DMS53 (cell line): ENCODE measurements at places on chromosomes 4 and X.

DNA sequence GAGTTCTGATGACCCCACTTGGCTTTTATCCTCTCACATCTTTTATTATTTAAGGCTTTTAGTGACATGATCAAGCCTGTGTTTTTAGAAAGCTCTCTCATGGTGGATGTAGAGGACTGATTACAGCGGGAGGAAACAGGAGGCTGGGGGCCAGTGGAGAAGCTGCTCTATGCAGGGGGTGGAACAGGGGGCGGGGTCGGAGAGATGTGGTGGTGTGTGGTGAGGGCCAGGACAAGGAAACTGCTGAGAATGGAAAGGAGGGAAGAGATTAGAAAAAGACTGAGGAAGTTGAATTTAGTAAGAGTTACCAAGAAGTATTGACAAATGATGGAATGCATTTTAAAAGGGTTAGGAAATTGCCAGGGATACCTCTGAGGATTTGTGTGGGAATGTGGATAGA, 292.2 kb downstream of the ZIC3 start:
- DNase-seq, result no peak

DNA sequence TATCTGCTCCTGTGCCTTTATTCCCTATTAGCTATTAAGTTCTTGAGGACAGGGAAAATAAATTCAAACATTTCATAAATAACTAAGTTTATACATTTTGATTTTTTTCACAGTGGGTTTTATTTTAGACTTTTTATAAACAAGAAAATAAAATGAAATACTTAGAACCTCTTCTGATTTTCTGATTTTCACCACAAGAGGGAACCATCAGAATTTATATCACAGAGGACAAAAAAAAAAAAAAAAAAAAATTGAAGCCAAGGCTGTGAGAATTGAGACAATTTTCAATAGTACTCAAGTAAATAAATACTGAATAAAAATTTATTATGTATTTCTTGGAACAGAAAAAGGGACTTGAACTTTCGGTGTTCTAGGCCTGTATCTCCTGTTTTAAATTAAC, 288.1 kb downstream of the SH3BGRL start:
- peak; percentile 56 for DNase-seq

- no peak for DNase-seq
These were observed 8.9 kb downstream of the POLA1 start for GRCh38 chrX:24702362-24703184.

DNA sequence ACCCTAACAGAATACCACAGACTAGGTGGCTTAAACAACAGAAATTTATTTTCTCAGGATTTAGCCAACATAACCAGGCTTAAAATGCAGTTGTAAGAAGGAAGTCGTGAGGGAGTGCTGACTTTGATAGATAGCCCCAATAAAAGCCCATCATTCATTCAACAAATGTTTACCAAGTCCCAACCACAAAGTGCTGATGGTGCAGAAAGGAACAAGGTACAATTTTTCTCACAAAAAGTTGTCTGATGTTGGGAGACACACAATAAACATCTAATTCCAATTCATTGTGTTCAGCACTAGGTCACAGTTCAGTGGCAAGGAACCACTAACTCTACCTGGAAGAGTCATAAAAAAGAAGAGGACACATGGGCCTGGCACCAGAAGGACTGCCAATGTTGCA, 42.2 kb downstream of the AKAP4 start:
- DNase-seq, result no peak

DNA sequence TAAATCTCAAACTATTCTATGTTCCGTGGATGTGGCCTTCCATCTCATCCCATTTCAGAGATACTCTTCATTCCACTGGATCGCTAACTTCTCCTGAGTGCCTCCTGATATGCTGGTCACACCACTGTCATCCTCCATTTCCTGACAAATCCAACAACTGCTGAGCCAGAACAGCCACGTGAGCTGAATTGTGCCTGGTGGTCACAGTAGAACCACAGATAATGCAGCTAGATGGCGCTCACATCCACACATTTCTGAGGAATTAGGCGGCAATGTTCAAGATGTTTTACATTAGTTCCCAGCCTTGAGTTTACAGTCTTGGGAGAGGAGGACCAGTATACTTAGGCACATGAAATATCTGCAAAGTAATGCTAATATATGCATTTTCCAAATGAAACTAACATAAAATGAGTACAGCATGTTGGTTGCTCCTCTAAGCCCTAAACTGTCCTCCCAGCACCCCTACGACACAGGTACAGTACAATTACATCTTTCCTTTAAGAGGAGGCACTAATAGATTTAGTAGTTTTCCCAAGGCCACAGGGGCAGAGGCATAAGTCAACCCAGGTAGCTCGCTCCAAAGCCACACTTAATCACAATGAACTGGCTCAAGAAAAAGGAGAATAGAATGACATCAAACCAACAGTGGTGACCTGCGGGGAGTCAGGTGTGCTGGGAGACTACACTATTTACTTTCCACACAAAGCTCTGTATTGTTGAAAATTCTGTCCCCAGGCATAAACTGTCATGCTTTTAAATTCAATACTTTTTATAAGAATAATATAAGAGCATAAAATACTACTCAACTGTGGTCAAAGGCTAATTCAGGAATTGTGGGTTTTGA, 134.2 kb downstream of the CHIC2 start:
- peak; percentile 83 for DNase-seq

GRCh38 chr4:7526929-7527535, 92.3 kb upstream of the PSAPL1 start:
- no peak for DNase-seq

DNA sequence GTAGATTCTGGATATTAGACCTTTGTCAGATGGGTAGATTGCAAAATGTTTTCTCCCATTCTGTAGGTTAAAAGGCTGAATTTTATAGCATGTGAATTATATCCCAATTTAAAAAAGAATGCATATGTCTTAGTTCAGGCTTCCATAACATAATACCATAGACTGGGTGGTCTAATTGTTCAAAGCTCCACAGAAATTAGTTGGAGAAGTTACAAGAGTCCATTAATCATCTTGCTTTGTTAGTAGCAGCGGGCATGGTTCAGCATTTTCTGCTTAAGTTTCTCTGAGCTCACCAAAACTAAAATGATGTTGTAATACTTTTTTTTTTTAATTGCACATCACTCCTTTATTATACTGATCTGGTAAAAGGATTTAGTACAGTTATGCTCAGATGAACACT, 1.8 kb downstream of the PGAM4 start:
- DNase-seq, result no peak

GRCh38 chr4:98352396-98352795, 91.2 kb downstream of the RAP1GDS1 start:
- DNase-seq, result no peak

- DNase-seq, result no peak
These were observed 100.9 kb downstream of the SLC34A2 start for GRCh38 chr4:25756503-25756902.

GRCh38 chrX:69506617-69507499, 2.7 kb downstream of the NALF2 start:
- DNase-seq, result peak; percentile 7

DNA sequence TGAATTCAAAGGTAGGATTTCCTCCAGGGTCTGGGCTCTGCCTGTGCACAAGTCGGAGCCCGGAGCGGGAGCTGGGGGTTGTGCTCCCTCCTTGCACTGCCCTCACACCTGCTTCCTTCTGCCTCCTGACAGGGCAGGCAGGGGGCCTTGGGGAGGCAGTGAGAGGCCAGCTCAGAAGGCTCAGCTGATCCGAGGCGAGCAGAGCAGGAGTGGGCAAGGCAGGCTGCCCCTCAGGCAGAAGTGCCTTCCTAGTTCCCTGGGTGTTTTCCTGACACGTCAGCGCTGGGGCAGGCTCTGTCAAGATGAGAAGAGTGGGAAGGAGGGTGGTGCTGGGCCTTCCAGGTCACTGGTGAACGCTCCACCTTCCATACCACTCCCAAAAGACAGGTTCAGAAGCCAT, 5.5 kb upstream of the IRAK1 start:
- no peak for DNase-seq

- no peak for DNase-seq
These were observed 223.3 kb upstream of the MAGEB2 start for GRCh38 chrX:29992083-29992482.

- peak; percentile 81 for DNase-seq
These were observed 10.4 kb downstream of the AFP start for GRCh38 chr4:73446336-73446938.

DNA sequence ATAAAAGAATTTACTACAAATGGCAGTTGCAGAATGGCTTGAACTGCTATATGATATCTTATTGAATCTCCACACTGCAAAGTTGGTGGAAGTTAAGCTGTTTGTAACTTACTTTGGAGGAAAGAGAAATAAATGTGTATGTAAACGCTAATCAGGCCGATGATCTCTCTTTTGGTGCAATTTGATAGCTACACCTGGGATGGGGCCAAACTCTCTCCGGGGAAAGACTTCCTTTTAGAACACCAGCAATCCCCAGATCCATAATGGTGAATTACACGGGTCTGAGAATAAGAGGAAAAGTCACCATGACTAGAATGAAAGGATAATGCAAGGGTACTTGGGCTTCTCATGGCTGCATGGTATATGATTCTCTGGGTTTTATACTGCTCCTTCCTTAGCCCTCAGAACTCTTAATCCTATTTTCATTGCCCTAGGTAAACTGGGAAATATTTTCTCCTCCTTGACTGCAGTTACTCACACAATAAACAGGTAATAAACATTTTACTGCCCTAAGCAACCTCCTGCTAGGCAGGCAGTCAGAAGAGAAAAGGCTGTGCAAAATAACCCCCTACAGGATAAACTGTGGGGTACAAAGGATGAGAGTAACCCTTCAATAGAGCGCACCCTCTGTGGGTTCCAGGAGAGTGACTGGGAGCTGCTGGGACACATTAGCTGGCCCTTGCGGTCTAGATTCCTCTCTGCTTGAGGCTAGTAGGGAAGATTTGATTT, 109.3 kb downstream of the MGST2 start:
- DNase-seq, result no peak

DNA sequence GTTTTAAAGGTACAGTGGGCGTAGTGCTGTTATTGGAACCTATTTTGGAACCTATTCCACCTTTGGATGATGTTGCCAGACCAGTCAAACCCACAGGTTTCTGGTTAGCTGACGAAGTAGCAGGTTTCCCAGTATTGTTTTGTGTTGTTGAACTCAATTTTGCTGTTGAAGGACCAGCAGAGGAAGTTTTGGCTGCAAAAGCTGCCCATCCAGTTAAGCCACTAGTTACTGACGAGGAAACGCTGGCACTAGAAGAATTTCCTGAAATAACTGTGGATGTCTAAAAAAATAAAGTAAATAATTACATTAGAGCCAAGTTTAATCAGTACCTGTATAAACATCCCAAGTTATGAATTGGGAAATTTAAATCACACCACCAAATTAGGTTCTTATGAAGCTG, 25.5 kb downstream of the INTS12 start:
- peak; percentile 70 for DNase-seq

- DNase-seq, result no peak
These were observed 94.8 kb downstream of the RNF150 start for GRCh38 chr4:141038428-141038827.

DNA sequence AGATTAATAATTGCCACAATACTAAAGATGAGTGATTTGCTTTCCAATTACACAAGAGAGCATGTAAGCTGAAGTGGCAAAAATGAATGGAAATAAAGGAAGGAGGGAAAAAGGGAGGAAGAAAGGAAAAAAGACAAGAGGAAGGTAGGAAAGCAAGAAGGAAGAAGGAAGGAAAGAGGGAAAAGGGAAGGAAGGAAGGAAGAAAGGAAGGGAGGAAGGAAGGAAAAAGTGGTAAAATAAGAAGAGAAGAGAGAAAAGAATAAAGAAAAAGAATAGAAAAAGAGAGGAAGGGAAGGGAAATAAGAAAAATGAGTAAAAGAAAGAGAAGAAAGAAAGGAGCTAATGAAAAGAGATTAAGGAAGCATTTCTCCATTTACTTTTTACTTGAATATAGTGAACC, 4.6 kb downstream of the NDST4 start:
- DNase-seq, result no peak

DNA sequence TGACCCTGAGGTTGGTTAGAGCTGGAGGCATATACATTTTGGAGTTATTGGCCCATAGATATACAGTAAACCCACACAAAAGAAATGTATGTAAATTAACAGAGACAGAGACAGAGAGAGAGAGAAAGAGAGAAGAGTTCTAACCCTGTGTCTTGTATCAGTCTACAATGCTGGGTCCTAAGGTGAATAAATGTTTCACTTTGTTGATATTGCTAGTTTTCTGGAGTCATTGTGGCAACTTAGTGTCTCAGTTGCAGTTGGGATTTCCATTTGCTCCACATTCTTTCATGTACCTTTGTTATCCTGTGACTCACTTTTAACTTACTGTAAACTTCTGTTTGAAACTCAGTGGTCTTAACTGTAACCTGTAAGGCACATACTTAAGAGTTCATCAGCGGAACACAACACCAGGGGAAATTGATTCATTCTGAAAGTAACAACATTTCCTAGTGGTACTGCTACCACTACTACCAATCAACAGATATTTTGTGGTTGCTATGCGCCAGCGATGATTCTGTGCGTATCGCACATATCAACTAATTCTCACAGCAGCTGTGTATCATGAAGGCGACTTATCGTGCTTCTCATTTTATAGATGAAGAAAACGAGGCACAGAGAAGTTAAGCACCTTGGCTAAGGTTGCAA, 38.5 kb upstream of the ETDA start:
- no peak for DNase-seq

DNA sequence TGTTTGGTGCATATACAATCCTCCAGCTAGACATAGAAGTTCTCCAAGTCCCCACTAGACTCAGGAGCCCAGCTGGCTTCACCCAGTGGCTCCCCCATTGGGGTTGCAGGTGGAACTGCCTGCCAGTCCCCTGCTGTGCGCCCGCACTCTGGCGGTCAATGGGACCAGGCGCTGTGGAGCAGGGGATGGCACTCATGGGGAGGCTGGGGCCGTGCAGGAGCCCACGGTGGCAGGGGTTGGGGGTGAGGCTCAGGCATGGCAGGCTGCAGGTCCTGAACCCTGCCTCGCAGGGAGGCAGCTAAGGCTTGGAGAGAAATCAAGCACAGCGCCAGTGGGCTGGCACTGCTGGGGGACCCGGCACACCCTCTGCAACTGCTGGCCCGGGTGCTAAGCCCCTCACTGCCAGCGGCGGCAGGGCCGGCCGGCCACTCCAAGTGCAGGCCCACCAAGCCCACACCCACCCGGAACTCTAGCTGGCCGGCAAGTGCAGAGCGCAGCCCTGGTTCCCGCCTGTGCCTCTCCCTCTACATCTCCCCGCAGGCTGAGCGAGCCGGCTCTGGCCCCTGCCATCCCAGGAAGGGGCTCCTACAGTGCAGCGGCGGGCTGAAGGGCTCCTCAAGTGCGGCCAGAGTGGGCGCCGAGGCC, 12.7 kb upstream of the TMPRSS11D start:
- DNase-seq, result no peak

GRCh38 chrX:13535376-13536165, 33.8 kb upstream of the EGFL6 start:
- DNase-seq, result no peak

GRCh38 chr4:13765539-13765938, 138.0 kb upstream of the BOD1L1 start:
- DNase-seq, result no peak

GRCh38 chr4:31667686-31668085, 947.5 kb downstream of the PCDH7 start:
- no peak for DNase-seq

DNA sequence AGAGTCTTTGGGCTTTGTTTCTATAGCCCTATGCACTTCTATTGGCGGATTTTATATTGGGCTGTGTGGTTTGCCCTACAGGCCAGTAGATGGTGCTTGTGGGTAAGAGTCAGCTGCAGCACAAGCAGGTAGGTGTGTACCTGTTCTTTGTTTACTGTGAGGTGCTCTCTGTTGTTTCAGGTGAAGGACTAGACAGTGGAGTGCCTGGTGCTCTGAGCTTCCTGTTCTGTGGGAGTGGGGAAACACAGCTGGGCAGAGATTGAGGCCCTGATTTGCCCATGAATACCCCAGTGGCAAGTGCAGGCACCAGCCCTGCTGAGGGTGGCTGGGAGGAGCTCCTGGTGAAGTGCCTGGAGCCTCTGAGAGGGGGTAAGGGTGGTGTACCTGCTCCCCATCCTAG, 26.3 kb upstream of the UCP1 start:
- peak; percentile 92 for DNase-seq
